ENCODE measurements at places on chromosomes 16 and 17.

DNA sequence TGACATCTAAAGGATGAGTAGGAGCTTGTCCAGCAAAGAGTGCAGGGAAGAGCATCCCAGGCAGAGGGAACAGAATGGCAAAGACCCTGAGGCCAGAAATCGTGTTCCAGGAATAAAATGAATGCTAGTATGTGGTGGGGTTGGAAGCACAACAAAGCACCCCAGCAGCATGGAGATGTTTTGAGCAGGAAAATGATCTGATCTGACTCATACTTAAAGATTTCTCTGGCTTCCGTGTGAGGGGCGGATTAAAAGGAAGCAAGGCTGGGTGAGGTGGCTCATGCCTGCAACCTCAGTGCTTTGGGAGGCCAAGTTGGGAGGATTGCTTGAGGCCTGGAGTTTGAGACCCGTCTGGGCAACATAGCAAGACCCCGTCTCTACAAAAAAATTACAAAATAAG lies 2.3 kb downstream of the SLC5A11 start:
- no peak for DNase-seq

GRCh38 chr16:4928227-4928626 lies 8.7 kb downstream of the PPL start:
- no peak for DNase-seq

DNA sequence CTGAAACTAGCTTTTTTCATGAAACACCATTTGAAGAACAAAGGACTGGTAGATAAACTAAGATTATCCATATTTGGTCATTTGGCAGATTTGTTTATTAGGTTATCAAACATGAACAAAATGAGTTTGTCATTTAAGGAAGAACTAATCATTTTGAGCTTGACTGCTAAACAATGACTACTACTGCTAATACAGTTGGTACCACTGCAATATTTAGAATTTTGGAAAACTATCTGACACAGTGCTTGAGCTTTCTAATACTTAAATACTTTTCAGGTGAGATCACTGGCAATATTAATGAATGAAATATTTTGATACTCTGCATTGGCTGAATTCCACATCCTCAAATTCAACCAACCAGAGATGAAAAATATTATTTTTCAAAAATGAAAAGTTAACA lies 47.2 kb downstream of the MED13 start:
- no peak for DNase-seq

DNA sequence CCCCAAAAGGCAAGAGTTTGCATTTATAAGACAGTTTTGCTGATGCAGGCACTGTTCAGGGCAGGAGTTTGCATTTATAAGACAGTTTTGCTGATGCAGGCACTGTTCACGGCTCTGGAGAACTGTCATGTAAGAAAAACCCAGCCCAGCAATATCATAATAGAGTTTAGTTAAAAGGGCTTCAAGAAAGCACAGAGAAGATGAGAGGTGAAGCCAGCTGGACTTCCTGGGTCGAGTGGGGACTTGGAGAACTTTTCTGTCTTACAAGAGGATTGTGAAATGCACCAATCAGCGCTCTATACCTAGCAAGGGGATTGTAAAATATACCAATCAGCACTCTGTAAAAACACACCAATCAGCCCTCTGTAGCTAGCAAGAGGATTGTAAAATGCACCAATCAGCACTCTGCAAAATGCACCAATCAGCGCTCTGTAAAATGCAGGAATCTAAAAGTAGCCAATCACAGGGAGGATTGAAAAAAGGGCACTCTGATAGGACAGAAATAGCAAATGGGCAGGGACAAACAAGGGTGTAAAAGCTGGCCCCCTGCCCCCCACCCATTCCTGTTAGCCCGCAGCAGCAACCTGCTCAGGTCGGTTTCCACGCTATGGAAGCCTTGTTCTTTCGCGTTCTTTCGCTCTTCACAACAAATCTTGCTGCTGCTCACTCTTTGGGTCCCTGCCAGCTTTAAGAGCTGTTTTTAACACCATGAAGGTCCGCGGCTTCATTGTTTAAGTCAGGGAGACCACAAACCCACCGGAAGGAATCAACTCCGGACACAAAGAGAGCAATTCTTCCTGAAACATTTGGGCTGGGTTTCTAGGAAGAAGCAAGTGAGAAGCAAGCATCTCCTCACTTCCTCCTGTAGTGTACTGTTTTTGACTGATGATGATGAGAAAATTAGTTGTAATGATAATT lies 1.8 kb upstream of the CBX1 start:
- DNase-seq, result peak; percentile 25

GRCh38 chr16:3754772-3755171 lies 37.4 kb upstream of the TRAP1 start:
- no peak for DNase-seq

DNA sequence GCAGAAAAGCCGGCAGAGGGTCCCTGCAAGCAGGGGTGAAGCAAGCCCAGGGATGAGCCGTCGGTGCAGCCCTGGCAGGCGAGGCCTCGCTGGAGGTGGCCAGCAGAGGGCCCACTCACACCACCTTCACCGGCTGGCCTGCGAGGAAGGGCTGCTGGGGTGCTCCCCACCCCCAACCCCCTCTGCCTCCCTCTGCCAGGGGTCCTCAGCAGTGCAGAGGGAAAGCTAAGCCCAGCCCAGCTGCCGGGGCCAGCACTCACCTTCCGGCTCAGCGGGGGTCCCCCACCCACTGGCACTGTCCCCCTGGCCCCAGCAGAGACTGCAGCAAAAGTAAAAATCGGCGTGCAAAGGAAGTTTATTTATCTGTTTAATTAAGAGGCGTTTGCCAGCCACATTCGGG lies 113.4 kb downstream of the ENGASE start:
- DNase-seq, result peak; percentile 27

DNA sequence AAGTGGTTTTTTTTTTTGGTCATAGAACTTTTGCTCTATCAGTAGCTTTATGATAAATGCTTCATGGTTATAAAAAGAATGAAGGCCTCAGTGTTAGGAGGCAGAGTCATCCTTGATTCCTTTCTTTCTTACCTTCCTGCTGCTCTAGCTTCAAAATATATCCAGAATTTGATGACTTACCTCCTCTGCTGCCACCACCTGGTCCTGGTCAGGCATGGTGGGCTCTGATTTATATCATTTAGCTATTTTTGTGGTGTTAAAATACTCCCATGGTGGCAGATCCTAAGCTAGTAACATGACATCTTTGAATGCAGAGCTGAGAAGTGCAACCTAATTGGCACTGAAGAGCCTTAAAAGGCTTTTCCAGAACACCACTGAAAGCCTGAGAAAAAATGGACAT lies 508.8 kb upstream of the CDH8 start:
- no peak for DNase-seq

GRCh38 chr17:73707358-73707757 lies 63.1 kb upstream of the SDK2 start:
- no peak for DNase-seq
